Stimulated activated CD8-positive, alpha-beta memory T cell treated with anti-CD3 and anti-CD28 coated beads, Interleukin-4, amount 100 ng/mL, for 48 hours (primary cell): ENCODE measurements at places on chromosomes 1 and 21.

DNA sequence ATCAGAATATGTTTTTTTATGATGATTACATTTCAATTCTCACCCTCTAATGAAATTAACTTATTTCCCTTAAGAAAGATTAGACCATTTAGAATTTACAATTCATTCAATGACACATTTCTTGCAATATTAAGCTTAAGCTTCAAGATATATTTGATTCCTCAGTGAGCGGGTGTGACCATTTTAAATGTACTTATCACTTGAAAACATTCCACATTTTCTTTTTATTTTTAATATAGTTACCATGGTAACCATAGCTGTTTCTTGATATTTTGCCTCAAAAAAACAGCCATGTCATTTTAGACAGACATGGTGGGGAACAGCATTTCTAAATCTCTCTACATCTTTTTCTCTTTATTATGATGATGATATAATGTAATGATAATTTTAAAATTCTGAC, 1029.0 kb upstream of the B3GALT2 start:
- no peak for DNase-seq

DNA sequence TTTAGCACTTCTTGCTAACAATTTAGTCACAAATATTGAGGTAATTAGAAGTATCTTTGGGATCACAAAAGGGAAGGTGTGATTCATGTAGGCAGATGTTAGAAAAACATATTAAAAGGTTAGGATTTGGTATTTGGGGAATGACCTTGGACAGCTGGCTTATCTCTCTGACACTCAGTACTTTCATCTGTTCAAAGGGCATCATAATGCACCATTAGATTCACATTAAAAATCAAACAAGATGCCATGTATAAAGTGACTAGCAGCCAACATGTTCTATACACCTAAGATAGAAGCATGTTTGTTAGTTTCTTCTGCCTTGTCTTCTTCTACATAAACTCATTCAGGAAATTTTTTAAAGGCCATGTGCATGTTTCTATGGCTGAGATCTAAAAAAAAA, 56.5 kb upstream of the ESRRG start:
- no peak for DNase-seq

GRCh38 chr1:53626616-53627015, 112.3 kb downstream of the GLIS1 start:
- DNase-seq: no peak

GRCh38 chr1:7371926-7372325, 399.2 kb upstream of the VAMP3 start:
- DNase-seq: no peak

DNA sequence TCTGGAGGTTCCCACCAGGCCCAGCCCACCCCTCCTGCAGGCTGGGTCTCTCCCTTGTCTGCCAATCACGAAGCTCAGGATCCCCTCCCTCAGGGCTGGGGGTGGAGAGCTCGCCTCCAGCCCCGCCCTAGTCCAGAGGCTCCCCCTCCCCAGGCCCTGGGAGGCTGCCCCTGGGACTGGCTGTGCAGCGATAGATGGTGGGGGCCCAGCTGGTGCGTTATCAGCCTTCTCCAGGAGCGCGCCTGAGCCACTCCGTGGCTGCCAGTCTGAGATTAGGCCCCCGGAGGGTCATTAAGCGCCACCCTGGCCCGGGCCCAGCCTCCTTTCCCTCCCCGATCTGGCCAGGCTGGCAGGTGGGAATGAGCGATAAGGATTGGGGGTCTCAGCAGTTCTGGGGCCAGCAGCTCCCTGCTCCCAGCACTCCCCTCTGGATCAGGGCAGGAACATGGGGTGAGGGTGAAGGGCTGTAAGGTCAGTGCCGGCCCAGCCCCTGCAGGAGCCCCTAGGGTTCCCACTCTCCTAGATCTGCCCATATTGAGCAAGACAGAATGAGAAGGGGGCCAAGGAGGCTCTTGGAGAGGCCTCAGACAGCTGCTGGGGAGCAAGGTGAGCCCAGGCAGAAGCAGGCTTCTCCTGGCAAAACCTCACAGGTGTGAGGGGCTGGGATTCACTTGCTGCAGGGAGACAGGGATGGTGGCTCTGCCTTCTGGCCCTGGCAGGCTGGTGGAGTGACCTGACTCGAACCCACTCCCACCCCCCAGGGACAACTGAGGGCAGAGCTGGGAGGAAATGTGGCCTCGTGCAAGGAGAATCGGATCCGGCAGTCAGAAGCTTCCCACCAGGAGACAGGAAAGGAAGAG, 8.5 kb downstream of the PDZK1IP1 start:
- no peak for DNase-seq

DNA sequence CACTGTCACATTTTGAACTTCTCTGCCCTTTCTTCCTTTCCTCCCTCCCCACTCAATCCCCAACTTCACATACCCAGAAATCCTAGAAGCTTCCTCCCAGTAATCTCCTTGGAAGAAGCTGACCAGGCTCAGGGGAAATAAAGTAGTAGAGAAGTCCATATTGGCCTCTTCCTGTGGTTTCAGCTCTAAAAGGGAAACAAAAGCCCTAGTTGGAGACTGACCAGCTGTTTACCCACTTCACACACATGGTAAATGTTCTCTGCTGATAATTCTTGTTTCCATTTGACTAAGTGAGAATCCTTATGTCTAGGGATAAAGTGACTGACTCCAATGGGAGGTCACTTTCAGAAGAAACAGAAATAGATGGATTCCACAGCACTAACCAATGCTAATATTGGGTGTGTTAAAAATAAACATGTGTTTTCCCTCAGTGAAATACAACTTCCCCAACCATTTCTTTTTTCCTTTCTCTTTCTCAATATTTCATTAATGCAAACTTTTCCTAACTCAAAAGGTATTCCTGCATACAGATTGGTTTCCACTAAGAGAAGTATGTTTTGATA, 178.9 kb upstream of the DPT start:
- no peak for DNase-seq

- no peak for DNase-seq
Measured at GRCh38 chr1:79976287-79976686, 969.8 kb upstream of the ADGRL4 start.

GRCh38 chr1:3772027-3772714, 378 bp upstream of the SMIM1 start:
- peak; percentile 92 for DNase-seq

DNA sequence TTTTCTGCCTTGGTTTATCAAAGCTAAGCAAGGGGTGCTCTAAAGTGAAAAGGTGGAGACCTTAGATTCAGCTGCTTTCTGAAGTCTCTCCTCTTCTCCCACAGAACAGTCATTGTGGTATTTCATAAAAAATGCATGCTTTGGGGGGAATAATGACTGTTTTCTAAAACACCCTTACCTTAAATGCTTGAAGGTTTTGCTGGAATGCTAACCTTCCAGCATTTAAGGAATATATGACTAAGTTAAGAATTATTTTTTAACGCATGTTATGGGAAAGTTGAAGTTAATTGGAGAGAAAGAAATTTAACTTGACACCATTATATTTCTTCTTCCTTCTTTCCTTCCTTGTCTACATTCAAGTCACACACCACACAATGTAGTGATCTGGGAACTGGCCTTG, 162.5 kb downstream of the ROR1 start:
- no peak for DNase-seq

DNA sequence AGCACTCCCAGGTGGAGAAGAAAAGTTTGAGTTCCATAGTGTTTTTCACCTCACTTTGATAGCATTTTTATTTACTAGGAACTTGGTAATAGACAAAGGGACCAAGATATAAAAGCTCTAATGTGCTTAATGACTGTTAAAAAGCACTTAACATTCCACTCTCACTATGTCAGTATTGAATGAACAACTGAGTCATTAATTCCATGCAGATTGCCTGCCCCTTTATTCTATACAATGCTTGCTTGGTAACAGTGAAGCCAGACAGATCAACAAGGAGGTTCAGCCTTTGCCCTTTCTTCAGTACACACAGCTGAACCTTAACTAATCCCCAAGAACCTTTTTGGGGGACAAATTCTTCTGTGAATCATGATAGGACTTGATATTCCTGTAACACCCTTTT, 425.5 kb downstream of the NUF2 start:
- DNase-seq: no peak

GRCh38 chr1:110967256-110967655, 3.5 kb upstream of the LRIF1 start:
- no peak for DNase-seq

- DNase-seq: no peak
Measured at GRCh38 chr1:178743801-178744200, 18.8 kb downstream of the RALGPS2 start.

GRCh38 chr1:233394860-233395717, 67.6 kb downstream of the MAP3K21 start:
- DNase-seq: no peak

DNA sequence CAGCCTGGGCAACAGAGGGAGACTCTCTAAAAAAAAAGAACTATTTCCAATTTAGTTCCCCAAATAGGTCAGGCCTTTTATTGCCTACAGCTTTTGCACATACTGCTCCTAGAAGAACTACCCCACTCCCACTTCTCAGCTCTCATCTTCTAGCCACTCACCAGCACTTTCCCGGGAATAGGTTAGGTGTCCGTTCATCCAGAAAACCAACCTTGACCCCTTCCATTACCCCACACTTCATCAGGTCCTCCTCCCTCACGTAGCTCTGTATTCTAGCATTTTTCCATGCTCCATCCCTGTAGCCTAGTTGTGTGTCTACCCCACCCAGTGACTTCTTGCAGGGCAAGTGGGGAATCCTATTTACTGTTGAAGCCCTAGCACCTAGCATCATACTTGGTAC, 42.6 kb downstream of the C8B start:
- no peak for DNase-seq

- no peak for DNase-seq
Measured at GRCh38 chr1:193111641-193112090, 6.5 kb upstream of the GLRX2 start.

DNA sequence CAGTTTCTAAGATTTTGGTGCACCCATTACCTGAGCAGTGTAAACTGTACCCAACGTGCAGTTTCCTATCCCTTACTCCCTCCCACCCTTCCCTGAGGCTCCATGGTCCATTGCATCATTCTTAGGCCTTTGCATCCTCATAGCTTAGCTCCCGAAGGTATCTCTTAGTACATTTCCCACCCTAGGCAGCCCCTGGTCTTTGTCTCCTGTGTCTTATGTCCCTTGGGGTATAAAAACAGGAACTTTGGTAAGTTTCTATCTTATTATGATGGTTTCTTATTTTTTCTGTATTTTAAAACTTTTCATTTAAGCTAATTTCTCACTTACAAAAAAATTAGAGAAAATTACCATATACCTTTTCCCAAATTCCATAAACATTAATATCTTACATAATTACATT, 78.1 kb downstream of the URB2 start:
- no peak for DNase-seq
